ENCODE measurements at places on chromosomes 16 and 17.
A peak's percentile ranks its signal among the peaks of the same experiment; 100 is the strongest.

- DNase-seq = no peak
Measured at GRCh38 chr16:51133183-51133582, 17.9 kb downstream of the SALL1 start.

- DNase-seq = no peak
Measured at GRCh38 chr16:591892-592517, 2.1 kb downstream of the RAB40C start.

- DNase-seq = no peak
Measured at GRCh38 chr16:82470620-82471152, 156.1 kb upstream of the CDH13 start.

- no peak for DNase-seq
Measured at GRCh38 chr16:16004314-16004749, 54.9 kb downstream of the ABCC1 start.

GRCh38 chr17:14827396-14827919 lies 437.7 kb downstream of the PMP22 start:
- no peak for DNase-seq

DNA sequence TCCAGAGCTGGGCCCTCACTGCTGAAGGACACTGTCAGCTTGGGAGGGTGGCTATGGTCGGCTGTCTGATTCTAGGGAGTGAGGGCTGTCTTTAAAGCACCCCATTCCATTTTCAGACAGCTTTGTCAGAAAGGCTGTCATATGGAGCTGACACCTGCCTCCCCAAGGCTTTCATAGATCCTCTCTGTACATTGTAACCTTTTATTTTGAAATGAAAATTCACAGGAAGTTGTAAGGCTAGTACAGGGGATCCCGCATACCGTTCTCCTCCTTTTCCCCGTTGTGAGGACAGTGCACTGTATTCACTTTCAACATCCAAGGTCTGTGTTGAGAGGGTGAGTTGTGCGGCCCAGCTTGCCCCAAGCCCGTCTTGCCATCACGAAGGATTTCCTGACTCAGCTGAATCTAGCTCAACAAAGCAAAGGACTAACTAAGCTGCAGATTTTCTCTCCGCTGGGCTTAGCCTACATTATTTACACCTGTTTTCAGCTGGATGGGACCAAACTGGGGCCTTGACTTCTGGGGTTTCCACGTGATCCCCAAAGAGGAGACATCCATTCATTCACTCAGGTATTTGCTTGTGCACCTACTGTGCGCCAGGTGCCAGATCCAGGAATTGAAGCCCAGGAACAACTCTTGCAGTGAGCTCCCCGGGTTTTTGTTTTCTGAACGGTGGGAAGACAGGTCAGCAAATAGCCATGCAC lies 5.2 kb upstream of the TMEM235 start:
- DNase-seq = no peak

DNA sequence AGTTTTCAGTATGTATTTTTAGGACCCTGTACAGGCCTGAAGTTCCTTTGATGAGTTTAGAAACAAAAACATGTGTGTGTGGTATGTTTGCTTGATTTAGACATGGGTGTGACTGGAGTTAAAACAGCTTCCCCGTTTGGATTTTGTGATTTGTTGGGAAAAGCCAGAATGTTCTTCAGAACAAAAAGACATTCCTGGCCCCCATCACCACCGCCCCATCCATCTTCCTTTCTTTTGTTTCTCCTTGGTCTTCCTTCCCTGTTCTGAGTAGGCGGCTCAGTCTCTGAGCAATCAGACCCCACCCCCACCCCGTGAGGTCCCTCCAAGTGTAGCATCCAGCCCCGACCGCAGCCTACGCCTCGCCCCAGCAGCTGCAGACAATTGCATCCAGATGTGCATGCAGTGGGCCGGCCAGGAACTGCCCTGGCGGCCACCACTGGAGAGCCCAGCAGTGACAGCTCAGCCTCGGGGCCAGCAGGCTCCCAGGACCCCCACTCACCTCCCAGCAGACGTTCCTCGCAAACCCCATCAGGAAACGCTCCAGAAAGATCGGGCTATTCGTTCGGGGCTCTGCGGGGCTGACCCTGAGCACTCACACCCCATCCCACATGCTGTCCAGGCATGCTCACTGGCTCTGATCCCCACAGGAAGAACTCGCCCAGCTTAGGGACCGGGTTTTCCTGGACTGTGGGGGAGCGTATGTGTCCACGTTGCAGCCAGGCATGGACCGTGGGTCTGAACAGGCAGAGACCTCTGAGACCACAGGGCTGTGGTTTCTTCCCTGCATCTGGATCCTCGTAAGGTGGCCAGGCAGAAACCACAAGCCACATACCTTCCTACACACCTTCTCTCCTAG lies 99.8 kb upstream of the CDH5 start:
- DNase-seq = no peak

DNA sequence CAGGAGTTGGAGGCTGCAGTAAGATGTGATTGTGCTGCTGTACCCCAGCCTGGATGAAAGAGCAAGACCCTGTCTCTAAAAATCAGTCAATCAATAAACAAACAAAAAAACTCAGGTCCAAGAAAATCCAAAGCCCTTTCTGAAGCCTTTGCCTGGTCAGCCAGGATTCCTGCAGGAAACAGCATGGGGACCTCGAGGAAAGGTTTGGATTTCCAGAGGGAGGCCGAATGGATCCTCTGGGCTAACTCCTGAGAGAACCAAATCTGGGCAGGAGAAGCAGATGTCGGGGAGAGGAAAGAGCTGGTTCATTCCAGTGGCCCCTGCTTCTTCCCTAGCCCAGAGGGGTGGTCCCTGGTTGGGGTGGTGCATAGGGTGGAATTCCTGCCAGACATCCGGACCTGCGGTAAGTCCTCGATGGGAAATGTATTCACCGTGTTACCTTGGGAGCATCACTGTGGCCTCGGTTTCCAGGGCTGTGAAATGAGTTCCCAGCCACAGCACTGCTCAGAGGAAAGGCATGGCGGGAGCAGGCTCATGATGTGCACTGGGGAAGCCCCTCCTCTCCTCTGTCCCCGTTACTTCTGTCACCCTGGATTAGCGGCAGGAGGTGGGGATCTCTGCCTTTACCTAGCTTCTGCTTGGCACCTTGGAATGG lies 75.1 kb downstream of the CYLD start:
- no peak for DNase-seq

DNA sequence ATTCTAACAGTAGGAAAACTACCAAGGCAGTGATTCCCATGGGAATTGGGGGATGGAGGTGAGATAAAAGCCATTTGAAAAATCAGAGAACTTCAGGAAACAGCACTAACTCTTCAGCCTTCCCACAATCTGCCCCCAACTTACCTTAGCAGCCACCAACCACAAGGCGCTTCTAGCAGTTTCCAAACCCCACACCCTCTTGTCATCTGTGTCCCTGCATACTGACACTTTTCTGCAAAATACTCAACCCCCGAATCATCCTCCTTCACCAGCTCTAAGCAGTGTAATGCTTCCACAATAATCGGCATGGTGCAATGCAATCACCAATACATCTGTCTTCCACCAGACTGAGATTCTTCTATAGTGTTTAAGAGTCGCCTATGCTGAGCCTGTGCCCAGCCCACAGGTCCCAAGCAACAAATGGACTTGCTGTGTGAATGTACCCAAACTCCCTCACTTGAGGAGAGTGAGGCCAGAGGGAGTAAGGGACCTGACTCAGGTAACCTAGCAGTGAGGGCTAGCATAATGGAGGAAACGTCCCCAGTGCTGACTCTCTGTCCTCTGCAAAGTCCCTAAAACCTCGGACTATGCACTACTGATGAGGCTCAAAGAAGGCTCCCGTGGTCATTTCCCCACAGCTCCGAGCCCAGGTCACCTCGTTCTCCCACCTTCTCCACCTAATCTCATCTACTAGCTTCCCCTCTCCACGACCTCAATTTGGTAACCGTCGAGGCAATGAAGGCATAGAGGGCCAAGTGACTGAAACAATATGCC lies 943 bp downstream of the DYNC1LI2 start:
- DNase-seq = peak; percentile 13

DNA sequence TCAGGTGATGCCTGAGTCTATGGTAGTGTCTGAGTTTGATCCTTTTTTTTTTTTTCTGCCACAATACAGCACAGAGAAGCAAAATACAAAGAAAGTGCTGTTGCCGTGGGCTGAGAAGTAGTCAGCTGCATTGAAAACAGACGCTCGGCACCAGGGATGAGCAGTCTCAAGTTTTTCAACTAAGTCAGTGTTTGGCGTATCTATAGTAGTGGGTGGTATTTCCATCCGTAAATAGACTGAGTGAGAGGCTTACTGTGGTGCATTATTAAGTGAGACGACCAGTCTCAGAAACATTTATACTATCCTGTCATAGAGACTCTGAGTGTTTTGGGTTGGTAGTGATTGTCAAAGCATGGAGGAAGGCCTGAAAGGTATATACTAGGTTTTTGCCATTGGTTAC lies 221.3 kb downstream of the SNX29 start:
- no peak for DNase-seq

- DNase-seq = peak; percentile 64
Measured at GRCh38 chr16:56866955-56867830, 2.2 kb downstream of the SLC12A3 start.

DNA sequence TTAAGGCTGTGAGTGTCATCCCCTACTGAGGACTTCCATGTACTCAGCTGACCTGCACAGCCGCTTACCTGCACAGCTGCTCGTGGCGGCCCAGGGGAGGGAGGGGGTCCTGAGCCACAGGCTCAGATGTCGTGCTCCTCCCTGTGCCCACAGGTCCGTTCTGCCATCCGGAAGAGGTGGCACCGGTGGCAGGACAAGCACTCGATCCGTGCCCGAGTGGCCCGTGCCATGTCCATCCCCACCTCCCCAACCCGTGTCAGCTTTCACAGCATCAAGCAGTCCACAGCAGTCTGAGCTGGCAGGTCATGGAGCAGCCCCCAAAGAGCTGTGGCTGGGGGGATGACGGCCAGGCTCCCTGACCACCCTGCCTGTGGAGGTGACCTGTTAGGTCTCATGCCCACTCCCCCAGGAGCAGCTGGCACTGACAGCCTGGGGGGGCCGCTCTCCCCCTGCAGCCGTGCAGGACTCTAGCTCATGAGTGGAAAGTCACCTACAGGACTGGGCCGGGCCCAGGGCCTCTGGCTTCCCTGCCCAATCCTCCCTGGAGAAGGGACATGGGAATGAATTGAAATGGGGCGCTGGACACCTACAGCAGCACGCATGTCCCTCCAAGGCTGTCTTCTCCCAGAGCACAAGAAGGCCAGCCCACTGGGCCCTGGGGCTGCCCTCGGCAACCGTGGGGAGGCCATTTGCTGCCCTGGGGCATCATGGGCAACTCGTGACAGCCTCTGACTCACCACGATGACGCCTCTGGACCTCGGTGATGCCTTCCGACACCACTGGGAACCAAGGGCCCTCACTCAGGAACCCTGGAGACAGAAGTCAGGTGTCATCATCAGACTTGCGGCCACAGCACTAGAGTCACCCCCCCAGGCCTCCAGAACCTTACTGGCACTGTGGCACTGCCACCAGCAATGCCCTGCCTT lies 9.9 kb upstream of the SPPL2C start:
- no peak for DNase-seq

GRCh38 chr17:27860971-27861664 lies 32.0 kb downstream of the LYRM9 start:
- DNase-seq = no peak

- no peak for DNase-seq
Measured at GRCh38 chr16:81803332-81803731, 24.2 kb downstream of the PLCG2 start.

DNA sequence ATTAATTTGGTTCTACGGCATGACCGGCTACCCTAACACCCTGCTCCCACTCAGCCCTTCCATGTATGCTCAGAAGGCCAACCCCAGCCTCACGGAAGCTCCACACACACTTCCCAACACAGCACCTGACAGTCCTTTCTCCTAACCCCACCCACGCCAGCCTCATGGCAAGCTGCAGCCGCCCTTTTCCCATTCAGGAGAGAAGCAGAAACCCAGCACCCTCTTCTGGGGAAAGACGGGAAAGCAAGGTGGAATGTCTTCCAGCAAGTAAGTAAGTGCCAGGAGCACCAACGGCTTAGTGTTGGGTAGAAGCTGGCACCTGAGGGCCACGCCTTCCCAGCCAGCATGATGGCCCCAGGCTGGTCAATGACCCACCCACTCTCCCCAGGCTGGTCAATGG lies 32.1 kb downstream of the ABR start:
- no peak for DNase-seq

- DNase-seq = no peak
Measured at GRCh38 chr16:1494711-1495110, 1.6 kb downstream of the TELO2 start.

DNA sequence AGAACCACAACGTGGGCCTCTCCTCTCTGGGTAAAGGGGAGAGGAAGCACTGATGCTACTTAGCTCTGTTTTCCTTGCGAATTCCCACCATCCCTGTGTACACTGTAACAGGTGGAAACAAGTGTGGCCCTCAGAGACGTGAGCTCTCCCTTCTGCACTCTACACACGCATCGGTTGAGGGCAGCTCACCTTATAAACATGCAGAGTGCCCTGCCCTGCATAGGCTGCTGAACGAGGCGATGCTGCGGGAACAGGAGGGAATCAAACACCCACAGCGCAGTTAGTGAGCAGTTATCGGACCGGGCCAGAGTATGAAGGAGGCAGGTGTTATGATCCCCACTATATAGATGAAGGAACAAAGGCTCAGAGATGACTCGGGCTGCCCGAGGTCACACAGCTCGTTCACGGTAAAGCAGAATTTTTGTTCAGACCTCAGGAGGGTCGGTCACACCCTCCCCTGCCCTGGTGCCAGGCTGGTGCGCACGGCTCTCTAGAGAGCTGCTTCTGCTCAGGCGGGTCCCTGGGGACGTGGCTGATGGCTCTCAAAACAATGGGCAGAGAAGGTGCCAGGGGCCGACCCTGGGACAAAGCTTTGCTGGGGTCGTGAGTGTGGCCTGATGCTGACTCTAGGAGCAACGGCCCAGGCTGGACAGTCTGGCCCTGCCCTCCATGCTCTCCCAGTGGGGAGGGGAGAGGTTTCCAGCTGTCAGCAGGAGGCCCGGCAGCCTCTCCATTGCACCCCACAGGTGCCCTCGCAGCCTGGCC lies 68.5 kb downstream of the RPH3AL start:
- no peak for DNase-seq

DNA sequence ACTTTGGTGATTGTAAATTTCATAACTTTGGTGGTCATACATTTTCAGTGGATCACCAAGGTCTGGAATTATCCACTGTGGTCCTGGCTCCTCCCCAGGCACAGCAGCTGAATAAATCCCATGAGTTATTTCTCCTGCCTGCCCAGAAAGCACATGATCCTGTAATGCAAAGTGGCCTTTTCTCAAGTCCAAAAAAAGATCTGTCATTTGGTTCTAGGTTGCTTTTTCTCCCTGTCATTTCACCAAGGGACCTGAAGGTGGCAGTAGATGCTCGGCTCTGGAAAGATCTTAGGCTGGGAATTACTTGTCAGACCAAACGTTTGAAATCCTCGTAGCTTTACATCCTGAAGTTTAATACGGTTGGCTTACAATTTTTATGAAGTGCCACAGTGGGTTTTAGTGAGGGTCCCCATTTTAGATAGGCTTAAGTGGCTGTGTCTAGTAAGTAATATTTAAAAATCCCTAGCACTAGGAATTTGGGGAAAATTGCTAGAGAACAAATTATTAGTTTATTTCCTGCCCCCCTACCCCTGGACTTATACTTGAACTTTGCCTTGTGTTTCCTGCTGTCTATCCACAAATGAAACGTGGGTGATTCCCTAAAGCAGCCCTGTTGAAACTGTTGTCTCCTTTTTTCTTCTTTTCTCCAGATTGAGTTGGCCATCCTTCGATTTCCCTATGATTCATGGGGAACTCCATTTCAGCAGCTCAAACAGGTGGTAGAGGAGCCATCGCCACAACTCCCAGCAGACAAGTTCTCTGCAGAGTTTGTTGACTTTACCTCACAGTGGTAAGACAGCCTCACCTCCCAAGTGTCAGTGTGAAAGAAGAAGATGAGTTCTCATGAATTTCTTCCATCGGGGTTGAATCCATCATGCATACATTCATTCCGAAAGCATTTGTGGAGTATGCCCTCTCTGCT lies 111.7 kb downstream of the MAP2K6 start:
- peak; percentile 36 for DNase-seq
